Stimulated activated CD4-positive, alpha-beta T cell treated with anti-CD3 and anti-CD28 coated beads, TNF-alpha, amount 100 ng/mL, for 4 hours (primary cell): ENCODE measurements at places on chromosomes 1 and 21.

DNA sequence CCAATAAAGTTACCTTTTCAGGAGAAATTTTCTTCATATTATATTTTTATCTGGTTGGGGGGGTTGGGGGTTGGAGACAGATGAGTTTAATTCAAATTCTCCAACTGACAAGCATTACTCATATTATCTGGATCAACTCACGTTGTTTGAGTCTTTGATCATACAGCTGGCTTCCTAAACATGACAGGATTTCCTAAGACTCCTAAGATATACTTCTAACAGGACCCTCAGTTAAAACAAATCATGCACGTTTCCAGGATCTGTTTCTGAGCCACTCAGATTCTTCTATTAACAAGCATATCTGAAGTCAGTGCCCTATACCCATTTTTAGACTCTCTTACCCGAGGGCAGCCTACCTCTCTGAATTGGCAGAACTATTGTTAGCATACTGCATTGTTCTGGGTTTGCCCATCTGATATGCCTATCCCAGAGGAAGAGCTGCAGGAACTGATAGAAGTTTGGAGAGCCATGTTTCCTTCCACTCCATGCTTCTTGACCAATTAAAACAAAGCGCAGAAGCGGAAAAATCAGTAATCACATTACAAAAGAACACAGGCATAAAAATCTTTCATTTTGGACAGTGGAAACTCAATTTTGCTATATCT lies 653.9 kb downstream of the LTN1 start:
- no peak for DNase-seq

- DNase-seq = no peak
These were observed 48.1 kb downstream of the KANK4 start for GRCh38 chr1:62271134-62271533.

- DNase-seq = no peak
These were observed 91.1 kb downstream of the NPHP4 start for GRCh38 chr1:5901150-5901549.

- no peak for DNase-seq
These were observed 1.4 kb upstream of the RGS2 start for GRCh38 chr1:192807211-192808162.

GRCh38 chr1:8889925-8890785 lies 11.7 kb upstream of the ENO1 start:
- DNase-seq = no peak

DNA sequence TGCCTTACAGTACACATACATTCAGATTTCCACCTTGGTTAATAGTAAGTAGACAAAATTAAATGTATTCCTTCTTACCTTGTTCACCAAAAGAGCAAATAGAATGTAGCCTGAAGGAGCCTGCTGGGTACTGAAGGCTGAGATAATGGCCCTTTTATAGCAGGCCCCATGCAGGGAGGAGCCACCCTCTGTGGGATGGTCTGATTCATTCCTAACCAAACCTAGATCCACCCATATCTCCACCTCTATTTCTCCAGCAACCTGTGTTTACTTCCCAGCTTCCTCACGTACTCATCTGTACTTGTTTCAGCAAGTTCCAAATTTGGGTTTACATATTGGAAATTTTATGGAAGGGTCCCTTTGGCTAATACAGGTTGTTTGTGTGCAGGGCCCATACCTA lies at the start of gene FLG:
TSS of gene FLG (minus strand) at position 129 of the 400 bp plus-strand sequence. CDS start 9,783 bp downstream, outside the sequence.
- no peak for DNase-seq

- DNase-seq = no peak
These were observed 123.6 kb upstream of the KCNJ15 start for GRCh38 chr21:38133240-38133639.

DNA sequence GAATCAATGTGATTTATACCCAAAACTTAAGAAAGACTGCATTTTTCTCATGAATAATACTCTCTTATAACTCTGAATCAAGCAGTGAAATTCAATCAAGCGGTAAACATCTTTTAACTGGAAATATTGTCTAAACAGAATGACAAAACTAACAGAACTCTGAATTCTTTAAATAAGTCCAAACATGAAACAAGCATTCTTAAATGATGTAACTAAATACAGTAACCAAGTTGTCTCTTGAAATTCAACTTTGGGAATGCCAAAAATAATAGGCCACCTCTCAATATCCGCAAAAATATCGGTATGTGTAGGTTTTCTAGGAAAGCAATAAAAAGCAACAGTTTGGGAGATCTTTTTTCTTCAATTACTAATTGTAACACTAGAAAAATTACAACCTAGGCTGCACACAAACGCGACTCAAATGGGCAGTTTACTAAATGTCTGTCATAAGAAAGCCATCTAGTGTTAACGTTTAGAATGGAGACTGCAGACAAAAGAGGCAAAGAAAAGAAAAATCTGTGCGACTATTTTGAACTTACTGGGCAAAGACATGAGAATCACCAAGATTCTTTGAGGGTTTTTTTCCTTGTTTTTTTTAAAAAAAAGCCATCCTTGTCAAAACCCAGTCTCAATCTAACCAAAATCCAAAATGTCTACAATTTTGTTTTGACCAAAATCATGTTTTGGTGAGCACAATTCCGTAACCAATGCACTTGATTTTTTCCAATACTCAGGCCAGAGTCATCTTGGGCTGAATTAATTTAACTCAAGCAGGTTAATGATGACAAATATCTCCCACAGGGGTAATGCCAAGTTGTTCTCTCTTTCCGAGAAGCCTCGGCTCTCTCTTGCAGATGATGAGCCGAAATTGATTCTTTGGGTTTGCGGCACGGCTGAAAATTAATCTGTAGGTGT lies 1.3 kb downstream of the SIPA1L2 start:
- no peak for DNase-seq

DNA sequence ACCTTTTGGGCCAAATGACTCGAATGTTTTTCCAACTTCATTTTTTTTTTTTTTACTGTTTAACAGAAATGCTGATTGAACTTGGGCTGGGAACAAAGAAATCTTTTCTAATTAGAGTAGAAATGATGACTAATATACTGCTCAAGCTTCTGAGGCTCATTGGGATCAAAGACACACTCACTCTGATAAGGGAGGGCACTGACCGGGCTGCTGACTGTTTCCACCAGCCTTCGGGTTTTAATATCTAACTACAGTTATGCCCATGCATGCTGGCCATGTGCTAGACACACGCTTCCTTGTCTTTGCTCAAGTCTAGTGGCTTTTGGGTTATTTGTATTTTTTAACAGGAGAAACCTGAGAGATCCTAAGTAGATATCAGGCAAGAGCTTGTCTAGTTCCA lies 16.8 kb downstream of the ZBTB18 start:
- DNase-seq = no peak

DNA sequence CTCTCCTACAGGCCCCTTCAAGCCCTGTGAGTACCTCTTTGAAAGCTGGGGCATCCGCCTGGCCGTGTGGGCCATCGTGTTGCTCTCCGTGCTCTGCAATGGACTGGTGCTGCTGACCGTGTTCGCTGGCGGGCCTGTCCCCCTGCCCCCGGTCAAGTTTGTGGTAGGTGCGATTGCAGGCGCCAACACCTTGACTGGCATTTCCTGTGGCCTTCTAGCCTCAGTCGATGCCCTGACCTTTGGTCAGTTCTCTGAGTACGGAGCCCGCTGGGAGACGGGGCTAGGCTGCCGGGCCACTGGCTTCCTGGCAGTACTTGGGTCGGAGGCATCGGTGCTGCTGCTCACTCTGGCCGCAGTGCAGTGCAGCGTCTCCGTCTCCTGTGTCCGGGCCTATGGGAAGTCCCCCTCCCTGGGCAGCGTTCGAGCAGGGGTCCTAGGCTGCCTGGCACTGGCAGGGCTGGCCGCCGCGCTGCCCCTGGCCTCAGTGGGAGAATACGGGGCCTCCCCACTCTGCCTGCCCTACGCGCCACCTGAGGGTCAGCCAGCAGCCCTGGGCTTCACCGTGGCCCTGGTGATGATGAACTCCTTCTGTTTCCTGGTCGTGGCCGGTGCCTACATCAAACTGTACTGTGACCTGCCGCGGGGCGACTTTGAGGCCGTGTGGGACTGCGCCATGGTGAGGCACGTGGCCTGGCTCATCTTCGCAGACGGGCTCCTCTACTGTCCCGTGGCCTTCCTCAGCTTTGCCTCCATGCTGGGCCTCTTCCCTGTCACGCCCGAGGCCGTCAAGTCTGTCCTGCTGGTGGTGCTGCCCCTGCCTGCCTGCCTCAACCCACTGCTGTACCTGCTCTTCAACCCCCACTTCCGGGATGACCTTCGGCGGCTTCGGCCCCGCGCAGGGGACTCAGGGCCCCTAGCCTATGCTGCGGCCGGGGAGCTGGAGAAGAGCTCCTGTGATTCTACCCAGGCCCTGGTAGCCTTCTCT lies 23.5 kb downstream of the UBE2T start:
- DNase-seq = no peak

GRCh38 chr1:75855010-75855409 lies 58.3 kb downstream of the MSH4 start:
- DNase-seq = no peak

- DNase-seq = no peak
These were observed 3.9 kb downstream of the C1orf198 start for GRCh38 chr1:230864441-230864840.

GRCh38 chr1:232555494-232556210 lies 74.3 kb downstream of the SIPA1L2 start:
- no peak for DNase-seq

DNA sequence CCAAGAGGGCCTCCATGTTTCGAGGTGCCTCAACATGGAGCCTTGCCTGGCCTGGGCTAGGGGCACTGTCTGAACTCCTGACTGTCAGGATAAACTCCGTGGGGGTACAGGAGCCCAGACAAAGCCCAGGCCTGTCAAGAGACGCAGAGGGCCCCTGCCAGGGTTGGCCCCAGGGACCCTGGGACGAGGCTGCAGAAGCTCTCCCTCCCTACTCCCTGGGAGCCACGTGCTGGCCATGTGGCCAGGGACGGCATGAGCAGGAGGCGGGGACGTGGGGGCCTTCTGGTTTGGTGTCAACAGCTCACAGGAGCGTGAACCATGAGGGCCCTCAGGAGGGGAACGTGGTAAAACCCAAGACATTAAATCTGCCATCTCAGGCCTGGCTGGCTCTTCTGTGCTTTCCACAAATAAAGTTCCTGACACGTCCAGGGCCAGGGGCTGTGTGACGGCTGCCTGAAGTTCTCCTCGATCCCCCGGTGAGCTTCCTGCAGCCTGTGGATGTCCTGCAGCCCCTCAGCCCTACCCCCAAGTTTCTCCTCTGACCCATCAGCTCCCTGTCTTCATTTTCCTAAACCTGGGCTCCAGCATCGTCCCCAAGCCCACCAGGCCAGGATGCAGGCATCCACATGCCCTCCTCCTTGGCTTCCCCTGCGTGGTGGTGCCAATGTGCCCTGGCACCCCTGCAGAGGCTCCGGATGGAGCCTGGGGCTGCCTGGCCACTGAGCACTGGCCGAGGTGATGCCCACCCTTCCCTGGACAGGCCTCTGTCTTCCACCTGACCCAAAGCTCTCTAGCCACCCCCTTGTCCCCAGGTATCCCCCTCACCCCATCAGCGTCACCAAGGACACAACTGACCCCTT lies 12.8 kb upstream of the LRRC3 start:
- DNase-seq = no peak

DNA sequence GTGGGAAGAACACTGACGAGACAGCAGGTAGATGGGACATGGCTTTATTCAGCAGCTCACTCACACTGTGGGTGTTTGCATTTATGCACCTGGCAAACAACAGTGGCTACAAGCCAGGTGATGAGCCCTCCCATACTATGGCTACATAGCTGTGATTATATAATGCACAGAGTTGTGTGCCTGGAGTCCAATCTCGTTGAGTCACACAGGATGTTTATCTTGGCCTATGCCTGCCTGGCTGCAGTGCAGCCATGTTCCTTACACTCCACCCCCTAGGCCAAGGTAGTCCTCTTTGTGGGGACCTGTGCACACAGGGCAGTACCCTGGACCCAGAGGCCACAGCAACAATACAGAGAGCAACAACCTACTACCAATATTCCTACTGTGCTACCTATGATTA lies 1643.8 kb downstream of the MRPL39 start:
- no peak for DNase-seq

GRCh38 chr1:165524639-165525285 lies 19.0 kb upstream of the LRRC52 start:
- DNase-seq = no peak

DNA sequence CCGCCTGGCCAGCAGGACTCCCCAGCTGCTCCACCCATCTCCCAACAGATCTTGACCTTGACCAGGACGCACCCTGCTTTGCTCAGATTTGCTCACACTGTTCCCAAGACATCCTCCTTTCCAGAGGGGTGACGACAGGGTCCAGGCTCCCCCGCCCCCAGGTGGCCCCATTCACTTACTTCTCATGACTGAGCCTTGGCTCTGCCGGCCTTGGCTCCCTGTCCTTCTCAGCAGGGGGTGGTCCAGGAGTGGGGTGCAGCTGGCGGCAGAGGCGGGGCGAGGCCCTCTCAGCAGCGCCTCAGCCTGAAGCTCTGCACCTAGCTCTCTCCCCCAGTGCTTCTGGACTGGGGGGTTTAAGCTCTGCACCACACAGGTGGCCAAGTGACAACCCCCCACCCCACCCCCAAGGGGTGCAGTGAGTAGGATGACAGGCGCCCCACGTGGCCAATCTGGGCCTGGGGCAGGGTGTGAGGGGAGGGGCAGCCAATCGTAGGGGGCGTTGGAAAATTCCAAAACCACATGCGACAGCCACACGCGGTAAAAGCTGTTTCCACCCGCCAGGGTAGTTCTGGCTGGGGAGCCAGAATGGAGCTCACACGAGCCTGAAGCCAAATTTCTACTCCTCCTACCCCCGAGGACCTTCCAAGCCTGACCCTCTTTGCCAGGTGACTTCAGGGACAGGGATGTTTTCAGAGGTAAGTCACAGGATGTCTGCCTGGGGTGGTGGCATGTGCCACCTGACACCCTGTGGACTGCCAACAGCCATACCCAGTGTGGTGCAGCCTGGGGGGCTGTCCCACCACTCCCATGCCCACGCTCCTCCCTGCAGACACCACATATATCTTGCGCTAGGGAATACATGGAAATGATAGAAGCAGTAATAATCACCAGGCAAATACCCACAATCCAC lies 5.6 kb downstream of the RORC start:
- DNase-seq = no peak

- DNase-seq = no peak
These were observed 97.6 kb upstream of the CD34 start for GRCh38 chr1:208008534-208008933.

GRCh38 chr1:157090196-157090647 lies 9.4 kb downstream of the ETV3L start:
- peak; percentile 85 for DNase-seq

GRCh38 chr1:168686666-168687065 lies 42.3 kb downstream of the DPT start:
- DNase-seq = no peak

- DNase-seq = no peak
These were observed 107.2 kb downstream of the SIM2 start for GRCh38 chr21:36806103-36806502.
